ENCODE measurements at places on chromosomes 7 and 10. TPM values are rescaled to one million over a fixed set of nuclear protein-coding genes. Genes with fewer than 3 reads are reported as not detected.

CCDC136 gene
- 2.4 TPM for total RNA-seq

SPDYE5 gene
- not detected for total RNA-seq

TSPAN14 gene
- total RNA-seq = 51.4 TPM

DNA sequence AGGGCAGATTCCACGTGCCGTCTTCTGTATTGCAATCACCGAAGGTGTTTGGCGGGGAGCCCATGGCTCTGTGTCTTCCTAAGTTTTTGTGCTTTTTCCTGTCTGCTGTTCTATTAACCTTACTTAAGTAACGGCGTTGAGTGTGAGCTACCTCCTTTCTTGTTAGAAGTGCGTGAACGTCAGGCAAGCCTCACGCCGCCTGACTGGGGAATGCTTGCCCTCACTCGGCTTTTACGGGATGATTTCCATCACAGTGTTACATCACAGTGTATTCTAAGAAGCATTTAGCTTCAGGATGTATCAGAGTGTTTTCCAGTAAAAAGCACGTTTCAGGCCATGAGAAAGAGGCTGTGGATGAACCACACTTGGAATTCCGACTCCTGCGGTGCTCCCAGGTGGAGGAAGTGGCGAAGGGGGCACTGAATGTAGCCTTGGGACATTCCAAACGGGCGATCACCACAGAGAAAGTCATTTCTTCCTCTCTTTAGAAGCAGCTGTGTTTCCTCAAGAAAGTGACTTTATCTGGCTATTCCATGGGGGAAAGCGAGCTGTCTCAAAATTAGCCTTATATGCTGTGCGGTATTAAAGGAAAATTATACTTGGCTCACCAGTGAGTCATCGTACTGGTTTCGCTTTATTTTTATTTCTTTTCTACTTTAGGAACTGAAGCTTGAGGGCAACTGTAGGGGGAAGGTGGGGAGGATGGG, 290.7 kb downstream of the KLF6 start:
- peak; percentile 70 for DNase-seq
- no peaks in the 10 kb centered on the region for H3K27me3 ChIP-seq
- H3K4me1 ChIP-seq = no peaks in the 10 kb centered on the region

DNA sequence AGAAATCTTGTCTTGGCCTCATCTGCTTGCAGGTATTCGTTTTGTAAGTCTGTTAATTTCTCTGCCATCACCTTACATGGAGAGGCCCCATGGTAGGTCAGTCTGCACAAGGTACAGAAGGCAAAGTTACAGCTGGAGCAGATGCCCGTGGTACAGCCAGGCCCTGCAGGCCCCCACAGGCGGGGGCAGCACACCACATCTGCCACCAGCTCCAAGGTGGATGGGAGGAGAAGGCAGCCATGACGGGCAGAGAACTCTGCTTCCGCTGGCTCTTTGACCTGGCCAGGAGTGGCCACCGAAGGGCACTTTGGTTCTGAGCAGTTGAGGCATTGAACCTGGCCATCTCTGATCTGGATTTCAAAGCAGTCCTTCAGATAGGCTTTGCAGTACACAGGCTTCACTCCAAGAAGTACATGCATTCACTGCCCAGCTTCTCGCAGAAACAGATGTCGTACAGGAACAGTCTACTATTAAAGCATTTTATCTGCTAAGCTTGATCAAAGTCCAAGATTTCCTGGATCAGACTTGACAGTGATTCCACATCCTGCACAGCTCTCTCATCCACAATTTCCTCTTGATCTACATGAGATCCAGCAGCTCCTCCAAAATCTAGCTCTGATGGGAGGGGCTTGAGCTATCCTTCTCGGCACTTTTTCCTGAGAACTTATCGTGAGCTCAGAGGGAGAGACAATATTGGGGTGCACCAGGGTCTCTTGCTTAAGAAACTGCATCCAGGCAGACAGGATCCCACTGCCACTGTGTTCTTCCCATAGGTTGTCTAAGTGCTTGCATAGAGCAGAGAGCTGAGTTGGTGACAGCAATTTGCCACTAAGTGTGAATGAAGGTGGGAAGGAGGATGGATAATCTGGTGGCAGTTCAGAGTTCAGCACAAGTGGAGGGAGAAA, 120.7 kb downstream of the TRRAP start:
- H3K27ac ChIP-seq = no peak overlapping the region
- H3K27me3 ChIP-seq = no peaks in the 10 kb centered on the region
- no peak overlapping the region for H3K4me3 ChIP-seq
- no peaks in the 10 kb centered on the region for H3K4me1 ChIP-seq
- H3K36me3 ChIP-seq = no peaks in the 10 kb centered on the region

DNA sequence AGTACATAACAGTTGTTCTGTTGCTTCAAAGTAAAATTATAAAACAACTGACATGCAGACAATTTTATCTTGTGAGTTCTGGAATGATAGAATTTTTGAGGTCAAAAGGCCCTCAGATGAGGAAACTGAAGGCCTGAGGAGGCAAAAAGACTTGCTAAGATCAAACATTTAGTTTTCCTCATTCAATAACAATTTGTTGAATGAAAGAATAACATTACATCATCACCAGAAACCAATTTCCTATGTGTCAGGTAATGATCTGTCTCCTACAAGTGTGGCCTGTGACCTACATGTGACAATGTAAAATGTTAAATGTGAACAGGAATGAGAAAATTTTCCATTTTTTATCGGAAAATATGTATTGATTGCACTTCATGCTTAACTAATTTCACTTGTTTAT, 16.6 kb upstream of the ASB4 start:
- DNase-seq = no peak
- no peaks in the 10 kb centered on the region for H3K27me3 ChIP-seq
- H3K4me1 ChIP-seq = peaks cover 4% of the 10 kb centered on the region
- H3K27ac ChIP-seq = no peak overlapping the region

GRCh38 chr10:16116404-16117304, 256.3 kb upstream of the MINDY3 start:
- H3K4me1 ChIP-seq = no peaks in the 10 kb centered on the region
- H3K27ac ChIP-seq = no peak overlapping the region
- no peak overlapping the region for H3K4me3 ChIP-seq
- DNase-seq = no peak
